Cardiac fibroblast (primary cell): ENCODE measurements at places on chromosomes 1 and 21.
A peak's percentile ranks its signal among the peaks of the same experiment; 100 is the strongest.

DNA sequence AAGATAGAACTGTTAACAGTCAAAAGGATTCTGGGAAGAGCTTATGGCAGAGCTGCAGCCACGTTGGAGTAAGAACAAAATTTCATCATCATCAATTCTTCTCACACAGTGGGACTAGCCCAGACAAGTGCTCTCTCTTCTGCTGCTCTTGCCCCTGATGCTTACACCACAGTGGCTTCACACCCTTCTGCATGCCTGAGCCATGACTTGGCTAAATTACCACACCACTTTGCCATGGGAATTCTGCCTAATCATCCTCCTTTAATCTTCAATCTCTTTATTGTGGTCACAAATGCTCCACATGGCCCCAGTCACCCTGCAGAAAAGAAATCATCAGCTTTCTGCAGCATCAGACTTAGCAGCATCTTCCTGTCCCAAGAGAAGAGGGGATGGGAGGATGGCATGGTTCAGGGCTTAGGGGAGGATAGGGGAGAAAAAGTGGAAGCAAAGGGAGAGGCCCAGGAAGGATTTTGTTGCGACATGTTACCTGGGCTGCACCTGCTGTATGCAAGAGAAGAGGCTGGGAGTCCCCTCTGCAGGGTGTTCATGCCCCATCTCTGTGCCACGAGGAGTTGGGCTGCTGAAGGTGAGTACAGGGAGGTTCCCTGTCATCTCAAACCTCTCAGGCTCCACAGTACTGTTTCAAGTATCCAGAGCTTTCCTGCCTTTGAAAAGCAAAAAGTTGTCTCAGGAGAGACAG lies 9.0 kb upstream of the RPTN start:
- DNase-seq = peak; percentile 69

DNA sequence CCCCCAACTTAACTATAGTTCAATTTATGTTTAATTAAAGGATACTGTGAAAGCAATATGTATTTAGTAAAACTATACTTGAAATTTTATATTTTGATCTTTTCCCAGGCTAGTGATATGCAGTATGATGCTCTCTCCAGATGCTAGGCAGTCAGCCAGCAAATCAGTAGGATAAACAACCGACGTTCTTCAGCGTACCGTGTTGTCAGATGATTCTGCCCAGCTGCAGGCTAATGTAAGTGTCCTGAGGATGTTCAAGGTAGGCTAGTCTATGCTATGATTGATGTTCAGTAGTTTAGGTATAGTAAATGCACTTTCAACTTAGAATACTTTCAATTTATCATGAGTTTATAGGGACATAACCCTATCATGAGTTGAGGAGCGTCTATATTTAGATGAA lies 762.6 kb downstream of the MRPL39 start:
- no peak for DNase-seq

DNA sequence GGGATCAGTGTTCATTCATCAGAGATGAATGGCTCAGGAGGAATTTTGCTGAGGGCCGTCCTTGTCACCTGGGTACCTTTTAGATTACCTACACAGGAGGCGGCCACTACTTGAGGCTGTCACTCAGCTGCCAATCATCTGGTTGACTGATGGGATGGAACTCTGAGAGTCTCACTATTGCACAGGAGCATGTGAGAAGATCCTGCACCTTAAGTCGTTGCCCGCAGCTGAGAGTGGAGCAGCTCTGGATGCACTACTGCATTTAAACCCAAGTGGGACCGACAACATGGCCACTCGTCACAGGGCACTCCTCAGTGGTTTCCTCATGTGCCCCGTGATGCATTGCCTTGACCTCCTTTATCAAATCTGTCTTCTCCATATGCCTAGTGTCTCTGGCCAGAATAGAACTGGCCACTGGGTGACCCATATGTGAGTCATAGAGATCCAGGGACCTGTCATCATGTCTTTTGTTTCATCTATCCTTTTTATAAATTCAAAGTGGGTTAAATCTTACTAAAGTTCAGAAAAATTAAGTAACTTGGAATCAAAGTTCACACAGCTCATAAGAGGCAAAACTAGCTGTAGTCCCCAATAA lies 165.5 kb downstream of the ZSCAN20 start:
- no peak for DNase-seq

GRCh38 chr1:9289090-9289534 lies 3.6 kb upstream of the SPSB1 start:
- DNase-seq = peak; percentile 83

DNA sequence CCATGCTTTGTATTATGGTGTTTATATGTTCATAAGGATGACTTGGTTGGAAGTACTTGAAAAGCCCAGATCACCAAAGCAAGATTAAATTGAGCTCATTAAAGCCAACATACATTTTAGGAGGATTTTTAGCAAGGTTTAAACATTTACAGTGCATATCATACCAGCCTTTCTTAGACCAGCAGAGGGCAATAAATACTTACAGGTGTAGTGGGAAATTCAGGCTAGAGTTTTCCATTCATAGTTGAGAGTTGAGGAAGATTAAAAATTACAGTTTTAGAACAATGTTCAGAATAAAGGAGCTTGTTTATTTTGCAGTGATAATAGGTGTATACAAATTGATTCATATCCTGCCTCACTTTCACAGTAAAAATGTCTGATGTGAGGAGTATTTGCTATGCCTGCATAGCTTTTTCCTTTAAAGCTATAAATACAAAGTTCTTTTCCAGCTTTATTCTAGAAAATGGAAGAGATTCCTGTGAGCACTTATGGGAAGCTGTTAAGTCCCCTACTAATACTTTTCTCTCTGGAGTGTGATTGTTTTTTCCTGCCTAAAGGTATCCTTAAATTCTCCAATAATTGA lies 35.3 kb downstream of the DTL start:
- peak; percentile 80 for DNase-seq

DNA sequence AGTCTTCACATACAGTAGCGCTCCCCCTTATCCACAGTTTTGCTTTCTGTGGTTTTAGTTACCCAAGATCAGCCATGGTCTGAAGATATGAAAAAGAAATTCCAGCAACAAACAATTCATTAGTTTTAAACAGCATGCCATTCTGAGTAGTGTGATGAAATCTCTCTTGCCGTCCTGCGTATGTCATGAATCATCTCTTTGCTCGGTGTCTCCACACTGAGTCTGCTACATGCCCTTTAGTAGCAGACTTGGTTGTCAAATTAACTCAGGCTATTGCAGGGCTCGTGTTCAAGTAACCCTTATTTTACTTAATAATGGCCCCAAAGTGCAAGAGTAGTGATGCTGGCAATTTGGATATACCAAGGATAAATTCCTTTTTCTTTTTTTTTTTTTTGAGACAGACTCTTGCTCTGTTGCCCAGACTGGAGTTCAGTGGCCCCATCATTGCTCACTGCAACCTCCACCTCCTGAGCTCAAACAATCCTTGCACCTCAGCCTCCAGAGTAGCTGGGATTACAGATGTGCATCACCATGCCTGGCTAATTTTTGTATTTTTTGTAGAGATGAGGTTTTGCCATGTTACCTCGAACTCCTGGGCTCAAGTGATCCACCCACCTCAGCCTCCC lies 22.6 kb downstream of the PHACTR4 start:
- peak; percentile 92 for DNase-seq

- no peak for DNase-seq
Measured at GRCh38 chr1:156936721-156937220, 16.3 kb downstream of the LRRC71 start.

DNA sequence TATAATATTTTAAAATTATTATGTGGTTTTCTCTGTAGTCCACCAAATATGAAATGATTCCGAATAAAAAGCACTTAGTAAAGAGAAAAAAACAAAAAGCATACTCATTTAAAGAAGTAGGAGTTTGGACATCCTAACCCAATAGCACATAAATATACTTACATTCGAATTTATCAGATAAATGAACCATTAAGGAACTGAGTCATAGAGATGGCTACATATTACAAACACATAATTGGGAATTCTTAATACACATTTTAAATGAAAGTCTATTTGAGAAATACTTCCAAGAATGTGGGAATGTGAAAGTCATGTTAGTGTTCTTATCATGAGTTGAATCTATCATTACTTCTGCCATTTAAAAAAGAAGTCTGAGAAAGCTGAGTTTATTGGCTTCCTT lies 75.0 kb downstream of the USP24 start:
- DNase-seq = no peak
